Central memory CD8-positive, alpha-beta T cell (primary cell): ENCODE measurements at places on chromosomes 1 and 21.

DNA sequence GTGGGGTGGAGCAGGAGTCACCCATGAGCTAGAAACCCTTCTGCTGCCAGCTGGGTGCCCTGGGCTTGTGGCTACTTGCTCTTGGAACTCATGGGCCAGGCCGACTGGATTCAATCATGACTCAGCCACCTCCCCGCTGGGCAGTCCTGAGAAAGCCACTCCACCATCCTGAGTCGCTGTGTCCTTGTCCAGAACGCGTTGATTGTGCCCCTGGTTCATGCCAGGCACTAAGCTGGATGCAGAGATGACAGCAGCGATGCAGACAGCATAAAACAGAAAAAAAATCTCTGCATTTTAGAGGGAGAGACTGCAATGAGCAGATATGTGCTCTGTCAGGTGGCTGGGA is 10.6 kb downstream of the PADI1 start:
- peaks cover 59% of the 10 kb centered on the region for H3K27me3 ChIP-seq
- H3K36me3 ChIP-seq, result no peaks in the 10 kb centered on the region
- H3K4me1 ChIP-seq, result peaks cover 14% of the 10 kb centered on the region
- DNase-seq, result no peak
- no peak overlapping the region for H3K4me3 ChIP-seq

DNA sequence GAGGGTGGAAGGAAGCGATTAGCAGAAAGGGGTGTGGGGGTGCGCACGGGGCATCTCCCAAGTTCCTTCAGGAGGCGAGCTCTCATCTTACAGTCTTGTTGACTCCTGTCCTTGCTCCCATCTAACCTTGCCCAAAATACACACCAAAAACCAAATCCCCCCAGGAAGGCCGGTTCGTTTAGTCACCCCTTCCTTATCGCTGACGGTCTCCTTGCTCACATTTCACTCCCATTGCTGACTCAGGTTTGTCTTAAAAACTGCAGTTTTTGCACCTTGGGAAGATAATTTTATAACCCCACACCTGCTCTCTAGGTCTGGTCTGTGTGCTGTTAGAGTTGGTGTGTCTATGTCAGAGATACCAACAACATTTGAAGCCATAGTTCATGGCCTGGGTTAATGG is 68.1 kb upstream of the F3 start:
- H3K36me3 ChIP-seq, result no peaks in the 10 kb centered on the region
- H3K4me3 ChIP-seq, result no peak overlapping the region
- no peak for DNase-seq

- H3K4me3 ChIP-seq, result no peak overlapping the region
- H3K27me3 ChIP-seq, result no peaks in the 10 kb centered on the region
- peaks cover 65% of the 10 kb centered on the region for H3K4me1 ChIP-seq
- no peak for DNase-seq
- no peak overlapping the region for H3K27ac ChIP-seq
Observed at GRCh38 chr1:230143534-230143933, 76.5 kb downstream of the GALNT2 start.

- H3K27ac ChIP-seq, result no peak overlapping the region
- H3K4me3 ChIP-seq, result no peak overlapping the region
- H3K27me3 ChIP-seq, result no peaks in the 10 kb centered on the region
Observed at GRCh38 chr1:244757091-244757939, 78.1 kb upstream of the COX20 start.

DNA sequence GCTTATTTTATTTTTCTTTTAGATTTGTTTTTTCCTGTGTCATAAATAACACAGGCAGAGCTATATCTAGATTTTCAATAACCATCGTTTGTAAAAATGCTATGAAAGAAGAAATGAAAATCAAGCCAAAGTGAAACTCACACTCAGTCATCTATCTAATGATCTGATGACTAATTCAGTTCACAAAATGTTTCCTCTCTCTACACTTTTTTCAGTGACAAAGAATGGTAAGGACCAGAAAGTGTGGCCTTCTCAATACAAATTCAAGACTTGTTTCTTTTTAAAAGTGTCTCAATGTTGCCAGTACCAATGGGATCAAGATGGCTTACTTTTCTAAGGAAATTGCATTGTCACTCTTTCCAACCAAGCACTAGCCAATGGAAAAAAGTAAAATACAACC is 282.8 kb upstream of the PKN2 start:
- no peaks in the 10 kb centered on the region for H3K4me1 ChIP-seq
- no peaks in the 10 kb centered on the region for H3K36me3 ChIP-seq
- H3K27ac ChIP-seq, result no peak overlapping the region
- no peaks in the 10 kb centered on the region for H3K27me3 ChIP-seq

DNA sequence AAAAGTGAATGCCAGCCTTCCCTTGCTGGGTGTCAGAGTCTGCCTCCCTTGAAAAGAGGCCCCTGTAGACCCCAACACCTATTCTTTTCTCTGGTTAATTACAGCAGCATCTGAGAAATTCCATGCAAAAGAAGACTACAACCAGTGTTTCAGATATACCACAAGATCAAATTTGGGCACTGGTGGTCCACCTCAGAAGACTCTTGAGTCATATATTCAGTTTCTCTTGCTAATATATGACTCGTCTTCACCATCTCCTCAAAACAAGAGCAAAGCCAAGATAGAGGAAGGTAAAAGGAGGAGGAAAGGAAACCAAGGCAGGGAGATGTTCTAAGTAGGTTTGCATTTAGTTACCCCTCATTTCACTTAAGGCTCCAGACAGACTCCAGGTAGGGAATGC is 259.9 kb downstream of the ZNF648 start:
- peaks cover 54% of the 10 kb centered on the region for H3K27me3 ChIP-seq
- no peak for DNase-seq
- H3K27ac ChIP-seq, result no peak overlapping the region
- H3K4me1 ChIP-seq, result no peaks in the 10 kb centered on the region
- no peak overlapping the region for H3K4me3 ChIP-seq

GRCh38 chr1:30783256-30783915 is 25.8 kb upstream of the LAPTM5 start:
- H3K27ac ChIP-seq, result no peak overlapping the region
- no peak for DNase-seq
- H3K36me3 ChIP-seq, result peaks cover 9% of the 10 kb centered on the region
- H3K4me1 ChIP-seq, result peaks cover 17% of the 10 kb centered on the region

DNA sequence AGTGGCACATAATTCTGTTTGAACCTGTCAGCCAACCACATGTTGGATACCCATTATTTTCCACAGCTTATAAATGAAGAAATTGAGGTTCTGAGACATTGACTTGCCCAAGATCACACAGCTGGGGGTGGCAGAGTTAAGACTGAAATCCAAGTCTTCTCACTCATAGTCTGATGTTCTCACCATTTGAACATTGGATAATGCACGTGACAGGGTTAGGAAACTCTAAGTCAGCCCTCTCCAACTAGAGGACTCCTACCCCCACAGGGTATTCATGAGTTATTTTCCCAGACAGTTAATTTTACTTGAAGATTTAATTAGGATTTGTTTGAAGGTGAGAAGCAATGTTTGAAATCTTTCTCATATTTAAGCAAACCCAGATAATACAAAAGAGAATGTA is 38.1 kb upstream of the C1orf105 start:
- peaks cover 18% of the 10 kb centered on the region for H3K4me1 ChIP-seq
- H3K27me3 ChIP-seq, result no peaks in the 10 kb centered on the region
- no peak overlapping the region for H3K27ac ChIP-seq
- H3K36me3 ChIP-seq, result peaks cover 5% of the 10 kb centered on the region
- no peak for DNase-seq

DNA sequence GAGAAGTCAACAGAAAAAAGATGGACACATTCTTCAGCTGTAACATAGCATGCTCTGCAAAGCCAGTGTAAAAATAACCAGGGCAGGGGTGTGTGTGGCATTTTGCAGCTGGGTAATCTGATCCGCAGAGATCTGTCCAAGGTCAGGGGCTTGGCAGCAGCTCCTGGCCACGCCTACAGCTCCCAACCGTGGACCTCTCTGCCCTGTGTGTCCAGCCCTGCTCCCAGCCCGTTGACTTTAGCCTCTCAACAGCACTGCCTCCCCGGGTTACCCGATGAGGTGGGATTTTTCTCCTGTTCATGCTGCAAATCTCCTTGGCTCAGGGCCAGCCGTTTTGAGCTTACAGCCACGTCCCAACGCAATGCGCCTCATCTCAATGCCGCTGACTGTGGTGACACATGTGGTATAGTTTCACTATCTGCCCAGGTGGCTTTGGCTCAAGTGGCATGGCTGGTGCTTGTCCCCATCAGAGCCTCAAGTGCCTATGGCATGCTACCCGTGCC is 68.1 kb downstream of the VWA5B1 start:
- peaks cover 65% of the 10 kb centered on the region for H3K27me3 ChIP-seq
- H3K4me1 ChIP-seq, result peaks cover 6% of the 10 kb centered on the region
- no peak for DNase-seq
- no peak overlapping the region for H3K27ac ChIP-seq

GRCh38 chr1:235397733-235398132 is 30.5 kb downstream of the TBCE start:
- H3K4me3 ChIP-seq, result no peak overlapping the region
- H3K4me1 ChIP-seq, result peaks cover 28% of the 10 kb centered on the region

DNA sequence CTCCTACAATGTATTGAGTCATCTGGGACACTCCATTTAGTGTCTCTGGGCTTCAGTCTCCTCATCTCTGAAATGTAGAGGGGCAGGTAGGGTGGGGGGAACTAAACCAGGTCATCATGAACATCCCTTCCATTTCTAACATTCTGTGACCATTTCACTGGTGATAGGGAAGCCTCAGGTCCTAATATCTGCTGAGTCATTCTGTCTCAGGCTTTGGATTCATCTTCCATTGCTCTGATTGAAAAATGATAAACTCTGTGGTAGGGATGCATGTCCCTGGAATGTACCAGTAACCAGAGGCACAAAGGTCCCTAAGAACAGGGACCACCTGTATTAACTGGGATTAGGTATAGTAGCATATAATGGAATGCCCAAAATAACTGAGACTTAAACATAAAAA is 36.2 kb upstream of the LRRC52 start:
- no peaks in the 10 kb centered on the region for H3K36me3 ChIP-seq
- peaks cover 41% of the 10 kb centered on the region for H3K27me3 ChIP-seq
- H3K4me1 ChIP-seq, result no peaks in the 10 kb centered on the region
- no peak overlapping the region for H3K27ac ChIP-seq
- no peak overlapping the region for H3K4me3 ChIP-seq
- DNase-seq, result no peak

GRCh38 chr1:159841749-159842148 is 15.1 kb downstream of the SLAMF8 start:
- H3K36me3 ChIP-seq, result peaks cover 3% of the 10 kb centered on the region
- DNase-seq, result no peak
- H3K27me3 ChIP-seq, result no peaks in the 10 kb centered on the region
- H3K4me3 ChIP-seq, result no peak overlapping the region

DNA sequence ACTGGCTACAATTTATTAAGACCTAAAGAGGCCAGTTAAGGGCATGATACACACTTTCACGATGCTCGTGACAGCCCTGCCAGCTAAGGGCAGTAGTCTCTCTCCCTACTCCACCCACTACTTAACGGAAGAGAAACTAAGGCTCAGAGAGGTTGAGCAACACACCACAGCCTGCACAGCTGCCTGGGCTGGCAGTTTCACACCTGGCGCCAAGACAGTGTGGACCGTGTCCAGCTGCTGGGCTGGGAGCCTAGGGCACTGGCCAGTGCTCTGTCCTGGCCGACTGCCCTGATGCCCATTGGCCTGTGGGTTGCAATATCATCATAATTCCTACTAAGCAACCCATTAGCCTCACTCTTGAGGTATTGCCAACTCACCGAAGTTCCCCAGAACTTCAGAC is 27.6 kb downstream of the TENT5C start:
- no peaks in the 10 kb centered on the region for H3K27me3 ChIP-seq
- H3K36me3 ChIP-seq, result peaks cover 9% of the 10 kb centered on the region
- H3K4me1 ChIP-seq, result peaks cover 67% of the 10 kb centered on the region
- peak overlapping the region; percentile 51 for H3K27ac ChIP-seq
- no peak overlapping the region for H3K4me3 ChIP-seq

DNA sequence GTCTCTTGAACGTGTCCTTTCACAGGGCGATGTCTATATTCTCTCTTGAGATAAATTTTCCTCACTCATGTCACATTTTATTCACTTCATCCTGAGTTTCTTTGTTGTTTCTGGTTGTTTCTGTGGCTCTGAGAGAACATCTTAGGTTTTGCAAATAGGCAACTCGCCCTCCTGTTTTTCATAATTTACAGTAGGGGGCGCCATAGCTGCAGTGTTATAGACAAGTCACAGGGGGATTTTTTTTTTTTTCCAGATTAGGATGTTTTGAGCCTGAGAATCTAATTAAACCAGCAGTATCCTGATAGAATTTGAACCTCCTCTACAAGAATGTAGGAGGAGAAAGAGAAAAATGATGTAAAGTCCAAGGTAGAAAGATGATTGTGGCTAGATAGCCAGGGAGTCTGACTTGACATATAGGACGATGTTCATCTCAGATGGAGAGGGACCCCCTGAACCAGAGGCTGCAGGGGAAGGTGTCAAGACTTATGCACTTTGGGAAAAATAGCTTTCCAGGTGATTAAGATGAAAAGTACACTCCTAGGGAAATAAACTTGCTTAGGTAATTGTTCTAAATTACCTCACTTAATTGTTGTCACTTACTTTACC is 76.3 kb downstream of the ZP4 start:
- no peak overlapping the region for H3K27ac ChIP-seq
- H3K36me3 ChIP-seq, result no peaks in the 10 kb centered on the region

GRCh38 chr1:9320520-9321479 is 28.1 kb downstream of the SPSB1 start:
- no peaks in the 10 kb centered on the region for H3K27me3 ChIP-seq
- DNase-seq, result no peak
- H3K27ac ChIP-seq, result no peak overlapping the region

- no peaks in the 10 kb centered on the region for H3K4me1 ChIP-seq
- no peak overlapping the region for H3K4me3 ChIP-seq
- no peaks in the 10 kb centered on the region for H3K36me3 ChIP-seq
- no peak for DNase-seq
- peaks cover 42% of the 10 kb centered on the region for H3K27me3 ChIP-seq
- H3K27ac ChIP-seq, result no peak overlapping the region
Observed at GRCh38 chr1:33972676-33973395, 109.0 kb downstream of the HMGB4 start.

GRCh38 chr1:151594143-151594625 is 17.7 kb upstream of the SNX27 start:
- H3K4me1 ChIP-seq, result peaks cover 7% of the 10 kb centered on the region
- H3K27ac ChIP-seq, result no peak overlapping the region
- DNase-seq, result peak; percentile 77
- no peak overlapping the region for H3K4me3 ChIP-seq
- no peaks in the 10 kb centered on the region for H3K27me3 ChIP-seq
- H3K36me3 ChIP-seq, result peaks cover 2% of the 10 kb centered on the region

DNA sequence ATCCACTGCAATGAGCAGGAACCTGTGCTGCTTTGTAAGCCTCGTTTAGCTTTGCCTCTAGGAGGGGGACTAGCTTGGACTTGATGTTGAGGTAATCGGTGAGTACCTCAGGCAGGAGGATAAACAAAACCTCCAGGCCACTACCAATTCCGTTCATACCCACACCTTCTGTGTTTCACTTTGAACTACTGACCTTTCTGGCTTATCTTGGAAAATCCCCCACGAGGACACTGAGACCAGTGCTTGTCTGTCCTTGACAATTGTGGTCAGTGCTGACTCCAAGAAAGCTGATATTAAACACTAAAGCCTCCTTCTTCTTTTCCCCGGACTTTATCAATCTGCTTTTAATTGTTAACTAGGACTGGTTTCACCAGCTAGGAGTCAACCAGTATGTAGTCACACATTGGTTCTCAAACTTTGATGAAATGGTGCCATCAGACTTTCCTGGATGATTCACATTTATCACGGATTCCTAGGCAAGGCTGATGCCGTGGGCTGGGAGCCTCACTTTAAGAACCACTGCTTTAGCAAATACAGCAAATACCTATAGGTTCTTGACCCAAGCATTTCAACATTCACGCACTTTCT is 52.7 kb downstream of the TGFB2 start:
- H3K4me3 ChIP-seq, result no peak overlapping the region
- H3K27ac ChIP-seq, result no peak overlapping the region
- no peaks in the 10 kb centered on the region for H3K4me1 ChIP-seq
- peaks cover 2% of the 10 kb centered on the region for H3K36me3 ChIP-seq
